ENCODE measurements at places on chromosomes 2 and 18. TPM values are rescaled to one million over a fixed set of nuclear protein-coding genes. Genes with fewer than 3 reads are reported as not detected.

- DNase-seq, result no peak
- H3K4me1 ChIP-seq, result peaks cover 60% of the 10 kb centered on the region
- H3K36me3 ChIP-seq, result peaks cover 3% of the 10 kb centered on the region
- peak overlapping the region; percentile 47 for H3K4me3 ChIP-seq
Measured at GRCh38 chr2:69589973-69590652, 53.4 kb downstream of the AAK1 start.

DNA sequence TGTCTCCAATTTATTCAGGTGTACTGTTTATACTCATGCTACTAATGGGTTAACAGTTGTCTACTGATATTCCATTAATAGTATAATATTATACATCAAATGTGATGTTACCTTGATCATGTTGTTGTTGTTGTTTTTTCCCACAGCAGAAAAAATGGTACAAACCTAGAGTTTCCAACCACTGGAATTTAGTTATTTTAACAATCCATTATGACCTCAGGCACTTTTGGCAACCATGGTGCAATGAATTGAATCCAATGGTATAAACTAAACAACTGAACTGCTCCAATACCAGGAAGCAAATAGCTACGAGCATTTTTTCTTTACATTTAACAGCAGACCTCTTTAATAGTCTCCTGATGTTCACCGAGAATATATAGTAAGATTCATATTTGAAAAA, 31.0 kb upstream of the C2orf66 start:
- no peak for DNase-seq
- H3K27me3 ChIP-seq, result no peaks in the 10 kb centered on the region
- H3K27ac ChIP-seq, result no peak overlapping the region
- H3K36me3 ChIP-seq, result peaks cover 4% of the 10 kb centered on the region
- no peak overlapping the region for H3K4me3 ChIP-seq

DNA sequence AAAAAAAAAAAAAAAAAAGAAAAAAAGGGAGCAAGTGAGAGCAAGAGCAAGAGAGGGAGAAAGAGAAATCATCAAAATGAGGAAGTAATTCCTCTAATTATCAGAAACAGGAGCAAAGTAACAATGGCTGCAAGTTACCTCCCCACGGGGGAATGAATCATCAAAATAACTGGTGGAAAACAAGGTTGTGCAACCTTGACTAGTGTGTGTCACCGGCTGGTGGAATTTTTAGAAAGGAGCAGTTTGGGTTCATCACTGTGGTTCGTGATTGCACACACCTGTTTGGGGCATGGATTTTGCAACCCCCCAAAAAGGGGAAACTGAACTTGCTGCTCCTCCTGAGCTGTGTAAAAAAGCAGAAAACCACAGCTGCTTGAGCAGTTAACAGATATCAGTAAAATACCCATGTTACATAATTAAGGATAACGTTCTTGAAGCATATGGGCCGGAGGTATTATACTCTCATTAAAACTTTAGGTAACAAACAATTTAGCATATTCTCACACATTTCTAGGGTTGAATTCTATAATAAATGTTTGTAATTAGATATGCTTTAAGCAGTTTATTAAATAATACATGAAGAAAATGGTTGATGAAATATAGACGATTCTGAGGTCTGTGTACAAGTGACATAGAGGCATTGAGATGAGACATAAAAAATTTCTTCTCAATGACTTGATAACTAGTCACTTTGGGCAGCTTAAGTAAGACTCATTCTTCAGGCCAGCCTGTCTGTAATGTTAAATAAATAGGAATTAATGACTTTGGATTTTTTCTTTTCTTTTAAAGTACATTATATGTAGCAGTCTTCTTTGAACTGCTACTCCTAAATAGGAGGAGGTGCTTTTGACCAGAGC, 184.2 kb upstream of the ZEB2 start:
- no peak for DNase-seq
- no peak overlapping the region for H3K4me3 ChIP-seq
- H3K27me3 ChIP-seq, result peaks cover 28% of the 10 kb centered on the region
- no peaks in the 10 kb centered on the region for H3K4me1 ChIP-seq
- peaks cover 3% of the 10 kb centered on the region for H3K36me3 ChIP-seq
- H3K27ac ChIP-seq, result no peak overlapping the region

GRCh38 chr2:37599688-37600525, 71.5 kb downstream of the CDC42EP3 start:
- peaks cover 24% of the 10 kb centered on the region for H3K4me1 ChIP-seq
- peak overlapping the region; percentile 91 for H3K4me3 ChIP-seq
- peak; percentile 24 for DNase-seq
- no peaks in the 10 kb centered on the region for H3K27me3 ChIP-seq
- H3K27ac ChIP-seq, result peak overlapping the region; percentile 97

DNA sequence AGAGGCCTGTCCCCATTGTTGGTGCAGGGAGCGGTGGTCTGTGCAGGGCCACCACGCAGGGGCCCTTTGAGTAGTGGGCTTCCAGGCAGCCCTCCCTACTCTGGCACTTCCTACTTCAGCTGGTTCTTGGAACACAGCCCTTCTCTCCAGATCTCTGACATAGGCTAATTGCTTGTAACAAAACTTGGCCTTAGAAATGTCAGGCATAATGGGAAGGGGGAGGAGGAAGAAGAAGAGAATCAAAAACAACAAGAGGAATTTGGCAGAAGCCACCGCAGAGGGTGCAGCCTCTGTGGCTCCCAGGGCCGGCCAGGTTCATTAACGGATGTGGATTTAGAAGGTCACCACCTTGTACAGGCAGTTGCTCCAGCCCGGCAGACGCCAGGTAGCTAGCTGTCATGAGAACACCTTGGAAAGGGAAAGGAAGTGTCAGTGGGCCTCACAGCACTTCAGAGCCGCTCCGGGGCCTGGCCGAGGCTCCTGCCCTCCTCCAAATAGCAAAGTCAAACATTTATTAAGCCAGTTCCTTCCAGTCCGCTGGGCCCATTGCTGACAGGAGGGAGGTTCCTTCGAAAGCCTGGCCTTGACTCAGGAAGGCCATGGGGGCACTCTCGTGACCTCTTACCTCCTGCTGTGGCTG, 7.4 kb downstream of the BOD1L2 start:
- peaks cover 3% of the 10 kb centered on the region for H3K36me3 ChIP-seq
- H3K4me1 ChIP-seq, result no peaks in the 10 kb centered on the region
- no peak for DNase-seq
- H3K27me3 ChIP-seq, result peaks cover 12% of the 10 kb centered on the region

- no peak overlapping the region for H3K4me3 ChIP-seq
- H3K27ac ChIP-seq, result no peak overlapping the region
- DNase-seq, result no peak
- no peaks in the 10 kb centered on the region for H3K36me3 ChIP-seq
- H3K4me1 ChIP-seq, result no peaks in the 10 kb centered on the region
Measured at GRCh38 chr2:29718076-29718686, 203.2 kb downstream of the ALK start.

- no peaks in the 10 kb centered on the region for H3K4me1 ChIP-seq
- no peak overlapping the region for H3K27ac ChIP-seq
- H3K4me3 ChIP-seq, result no peak overlapping the region
- no peaks in the 10 kb centered on the region for H3K36me3 ChIP-seq
Measured at GRCh38 chr2:136342138-136342537, 224.2 kb upstream of the CXCR4 start.

DNA sequence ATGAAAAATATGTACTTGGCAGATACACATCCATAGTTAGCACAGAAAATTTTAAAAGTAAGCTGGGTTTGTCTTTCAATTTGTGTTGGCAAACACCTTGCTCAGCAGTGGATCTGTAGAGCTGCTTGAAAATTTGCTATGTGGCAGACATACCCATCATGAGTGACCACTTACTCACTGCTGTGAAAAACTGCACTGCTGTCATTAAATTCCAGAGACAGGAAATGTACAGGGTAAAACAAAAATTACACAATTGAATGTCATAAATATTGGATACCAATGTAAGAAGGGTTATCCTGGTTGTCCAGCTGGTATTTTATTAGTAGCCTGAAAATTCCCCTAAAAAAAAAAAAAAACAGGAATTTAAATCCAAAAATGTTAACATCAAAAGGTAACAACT, 24.5 kb downstream of the NIF3L1 start:
- H3K27me3 ChIP-seq, result no peaks in the 10 kb centered on the region
- peaks cover 10% of the 10 kb centered on the region for H3K36me3 ChIP-seq
- DNase-seq, result no peak
- no peak overlapping the region for H3K4me3 ChIP-seq
- no peak overlapping the region for H3K27ac ChIP-seq

Gene SPHKAP
- total RNA-seq, result not detected

DNA sequence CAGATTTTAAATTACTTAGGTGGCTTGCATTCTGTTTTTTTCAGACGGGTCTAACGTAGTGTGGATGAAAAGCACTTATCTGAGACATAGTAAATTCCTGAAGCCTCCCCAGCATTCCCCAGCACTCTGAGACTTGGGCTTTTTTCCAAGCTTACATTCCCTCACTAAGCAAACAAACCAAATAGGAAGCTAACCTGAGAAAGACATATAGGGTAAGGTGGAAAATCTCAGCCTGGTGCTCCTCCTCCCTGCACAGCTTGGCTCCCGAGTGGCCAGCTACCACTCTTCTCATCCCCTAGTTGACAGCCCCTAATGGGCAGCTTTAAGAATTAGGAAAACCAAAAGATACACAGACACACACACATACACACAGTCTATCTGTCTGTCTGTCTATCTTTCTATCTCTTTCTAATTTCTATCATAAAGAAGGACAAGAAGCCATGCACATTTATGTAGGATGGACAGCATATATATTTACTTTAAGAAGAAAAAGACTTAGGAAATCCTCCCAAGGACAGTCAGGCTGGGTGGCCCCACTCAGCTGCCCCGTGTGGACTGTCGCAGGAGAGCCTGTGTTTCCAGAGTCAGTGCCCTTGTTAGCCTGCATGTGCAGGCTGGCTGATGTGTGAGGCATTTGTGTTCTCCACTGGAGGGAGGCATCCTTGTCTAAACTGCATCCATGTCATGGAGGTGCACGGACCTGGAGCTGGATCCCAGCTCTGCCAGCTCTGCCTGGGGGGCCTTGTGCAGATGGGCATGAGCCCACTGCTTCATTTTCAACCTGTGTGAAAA, 8.2 kb downstream of the CNNM3 start:
- DNase-seq, result no peak
- H3K36me3 ChIP-seq, result no peaks in the 10 kb centered on the region
- H3K27me3 ChIP-seq, result no peaks in the 10 kb centered on the region

GRCh38 chr2:126804347-126804746, 94.3 kb upstream of the TEX51 start:
- H3K36me3 ChIP-seq, result no peaks in the 10 kb centered on the region
- H3K27ac ChIP-seq, result no peak overlapping the region
- H3K4me3 ChIP-seq, result no peak overlapping the region
- H3K4me1 ChIP-seq, result no peaks in the 10 kb centered on the region
